ENCODE measurements at places on chromosomes 4 and X.
A peak's percentile ranks its signal among the peaks of the same experiment; 100 is the strongest.

GRCh38 chr4:124202099-124202498 is 510.4 kb downstream of the ANKRD50 start:
- DNase-seq = no peak

GRCh38 chr4:73234712-73235111 is 23.9 kb downstream of the ANKRD17 start:
- DNase-seq = no peak

DNA sequence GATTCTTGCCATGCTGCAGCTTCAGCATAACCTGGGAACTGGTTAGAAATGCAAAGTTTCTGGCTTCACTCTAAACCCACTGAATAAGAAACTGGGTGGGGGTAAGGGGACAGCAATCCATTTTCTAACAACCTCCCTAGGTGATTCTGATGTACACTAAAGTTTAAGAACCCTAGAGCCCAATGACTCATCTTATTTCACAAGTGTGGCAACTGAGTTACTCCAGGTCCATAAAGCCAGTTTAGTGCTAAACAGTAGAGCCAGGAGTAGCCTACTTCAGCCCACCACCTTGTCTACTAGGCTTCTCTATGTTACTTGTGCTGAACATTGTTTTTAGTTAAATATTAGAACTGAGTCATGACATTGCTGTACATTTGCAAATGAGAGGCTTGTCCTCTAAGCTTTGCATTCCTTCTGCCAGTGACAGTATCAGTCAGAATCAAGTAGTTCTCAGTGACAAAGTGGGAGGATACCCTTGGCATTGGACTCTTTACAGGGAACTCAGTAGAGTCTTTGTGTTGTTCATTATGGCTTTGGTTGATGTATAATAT is 518.0 kb downstream of the RPA4 start:
- no peak for DNase-seq

GRCh38 chr4:18401425-18401824 is 379.9 kb upstream of the LCORL start:
- DNase-seq = no peak

DNA sequence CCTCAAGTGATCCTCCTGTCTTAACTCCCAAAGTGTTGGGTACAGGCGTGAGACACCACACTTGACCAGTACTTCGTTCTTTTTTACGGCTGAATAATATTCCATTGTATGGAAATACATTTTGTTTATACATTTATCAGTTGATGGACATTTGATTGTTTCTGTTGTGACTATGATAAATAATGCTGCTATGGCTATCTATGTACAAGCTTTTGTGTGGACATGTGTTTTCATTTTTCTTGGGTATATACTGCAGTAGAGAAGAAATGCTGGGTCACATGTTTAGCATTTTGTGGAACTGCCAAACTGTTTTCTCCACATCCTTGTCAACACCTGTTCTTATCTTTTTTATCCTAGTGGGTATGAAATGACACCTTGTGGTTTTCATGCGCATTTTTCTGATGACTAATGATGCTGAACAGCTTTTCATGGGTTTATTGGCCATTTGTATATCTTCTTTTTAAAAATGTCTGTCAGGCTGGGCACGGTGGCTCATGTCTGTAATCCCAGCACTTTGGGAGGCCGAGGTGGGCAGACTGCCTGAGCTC is 37.3 kb downstream of the SAT1 start:
- DNase-seq = no peak

GRCh38 chrX:116961872-116962582 is 499.3 kb upstream of the CT83 start:
- DNase-seq = peak; percentile 76

DNA sequence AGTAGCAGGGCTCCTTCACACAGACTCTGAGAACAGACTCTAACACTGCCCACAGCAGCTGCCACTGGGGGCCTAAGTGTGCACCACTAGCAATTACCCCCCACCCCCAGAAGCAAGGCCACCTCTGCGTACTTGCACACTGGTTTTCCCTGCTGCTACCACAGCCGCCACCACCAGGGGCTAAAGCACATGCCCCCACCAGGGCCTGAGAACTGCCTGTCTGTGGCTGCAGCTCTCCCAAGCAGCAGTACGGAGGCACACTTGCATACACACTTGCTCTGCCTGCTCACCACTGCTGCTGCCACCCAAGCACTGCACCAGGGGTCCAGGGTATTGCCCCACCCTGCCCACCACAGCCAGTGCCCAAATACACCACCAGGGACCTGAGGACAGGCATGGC is 59.6 kb downstream of the SCML2 start:
- peak; percentile 59 for DNase-seq

DNA sequence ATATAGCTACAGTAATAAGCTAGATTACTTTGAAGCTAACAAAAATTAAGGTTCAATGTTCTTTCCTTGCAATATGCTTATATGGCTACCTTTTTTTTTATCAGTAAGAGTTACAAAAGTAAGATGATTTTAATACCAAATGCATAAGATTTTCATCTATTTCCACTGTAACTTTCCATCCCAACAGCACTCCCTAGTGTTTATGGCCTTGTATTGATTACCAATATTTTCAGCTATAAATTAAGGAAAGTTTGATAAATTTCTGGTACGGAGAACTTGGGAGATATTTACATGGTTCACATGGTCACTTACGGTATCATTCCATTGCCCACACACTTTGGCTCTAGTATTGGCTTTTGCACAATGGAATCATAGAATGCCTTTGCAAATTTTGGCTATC is 448.9 kb upstream of the PABPC4L start:
- no peak for DNase-seq

GRCh38 chr4:51995647-51996220 is 24.4 kb downstream of the LRRC66 start:
- no peak for DNase-seq

- no peak for DNase-seq
These were observed 8.4 kb downstream of the VSIG1 start for GRCh38 chrX:108053218-108053617.

Measured in endodermal cell (in vitro differentiated cells).